ENCODE measurements at places on chromosomes 7 and 10.

DNA sequence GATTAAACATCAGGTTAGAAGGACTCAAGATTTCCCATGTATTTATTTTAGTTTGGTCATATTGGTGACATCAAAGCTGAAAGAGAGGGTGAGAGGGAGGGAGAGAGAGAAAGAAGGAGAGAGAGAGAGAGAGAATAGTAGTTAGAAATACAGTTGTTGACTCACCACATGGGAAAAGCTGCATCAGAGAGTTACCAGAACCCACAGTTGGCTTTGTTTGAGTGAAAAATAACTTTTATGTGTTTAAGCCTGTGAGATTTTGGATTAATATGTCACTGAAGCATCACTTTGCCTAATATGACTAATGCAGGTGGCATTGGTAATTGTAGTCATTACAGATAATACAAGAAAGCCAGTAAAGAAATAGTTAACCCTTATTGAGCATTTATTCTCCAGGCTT is 303.9 kb downstream of the REEP3 start:
- DNase-seq, result no peak

DNA sequence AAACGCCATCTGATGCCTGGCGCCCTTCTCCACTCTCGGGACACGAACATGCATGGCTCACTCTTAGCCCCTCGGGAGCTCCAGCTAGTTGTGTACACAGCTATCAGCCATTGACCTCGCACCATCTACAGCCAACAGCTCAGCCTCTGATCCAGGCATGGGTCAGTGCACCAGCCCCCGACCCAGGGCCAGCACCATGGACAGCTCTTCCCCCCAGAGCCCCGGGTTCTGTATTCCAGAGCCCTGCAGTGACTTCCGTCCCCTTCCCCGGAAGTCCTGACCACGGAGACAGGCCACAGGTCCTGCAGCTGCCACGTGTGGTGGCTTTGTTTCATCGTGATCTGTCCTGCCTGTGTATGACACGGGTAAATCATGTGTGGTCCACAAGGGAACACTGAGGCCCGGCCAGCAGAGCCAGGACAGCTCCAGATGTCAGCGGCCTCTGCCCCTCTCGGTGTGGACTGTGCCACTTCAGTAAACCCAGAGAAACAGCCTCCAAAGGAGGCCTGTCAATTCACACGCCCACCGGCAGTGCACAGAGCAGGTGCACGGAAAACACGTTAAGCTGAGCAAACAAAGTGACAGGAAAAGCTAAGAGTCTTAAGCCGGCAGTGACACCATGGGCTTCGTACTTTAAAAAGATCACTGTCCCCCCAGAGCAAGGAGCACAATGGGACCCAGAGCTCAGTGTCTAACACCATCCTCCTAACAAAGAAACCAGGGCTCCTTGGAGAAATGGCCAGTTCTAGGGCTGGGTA is 13.0 kb downstream of the STK32C start:
- DNase-seq, result no peak

GRCh38 chr10:49140304-49141177 is 6.7 kb upstream of the FAM170B start:
- DNase-seq, result no peak

- peak; percentile 10 for DNase-seq
Observed at GRCh38 chr7:134315679-134316538, 821 bp downstream of the SLC35B4 start.

DNA sequence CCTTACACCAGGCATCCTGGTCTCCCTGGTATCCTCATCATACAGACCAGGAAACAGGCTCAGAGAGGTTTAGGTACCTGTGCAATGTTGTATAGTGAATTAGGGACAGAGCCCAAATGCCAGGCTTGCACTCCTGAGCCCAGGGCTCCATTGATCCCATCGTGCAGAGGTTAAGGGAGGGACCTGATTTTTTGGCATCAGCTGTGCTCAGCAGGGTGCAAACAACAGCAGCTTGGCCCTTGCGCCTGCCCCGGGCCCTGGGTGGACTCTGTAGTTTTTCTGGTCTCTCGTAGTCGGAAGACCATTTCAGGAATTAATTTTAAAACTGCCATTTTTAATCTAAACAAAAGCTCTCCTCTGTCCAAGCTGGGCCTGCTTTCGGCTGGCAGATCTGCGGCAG is 79.2 kb downstream of the COL26A1 start:
- DNase-seq, result no peak

DNA sequence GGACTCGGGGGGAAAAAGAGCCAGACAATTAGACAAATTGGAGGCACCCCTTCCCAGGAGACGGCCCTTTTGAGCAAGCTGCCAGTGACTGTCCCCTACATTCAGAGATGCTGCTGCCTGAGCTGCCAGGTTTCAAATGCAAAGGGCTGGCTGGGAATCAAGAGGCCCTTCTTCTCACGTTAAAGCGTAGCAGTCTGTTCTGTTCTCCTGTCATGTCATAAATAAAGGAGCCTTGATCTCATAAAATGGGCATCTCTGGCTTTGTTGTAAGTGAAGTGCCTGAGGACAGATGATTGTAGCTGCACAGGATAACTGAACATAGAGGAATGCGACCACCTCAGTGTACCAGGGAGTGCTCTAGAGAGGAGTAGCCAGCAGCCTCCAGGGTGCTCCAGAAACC is 917.9 kb downstream of the GRID1 start:
- no peak for DNase-seq

GRCh38 chr10:100554902-100555301 is 19.2 kb downstream of the HIF1AN start:
- no peak for DNase-seq

DNA sequence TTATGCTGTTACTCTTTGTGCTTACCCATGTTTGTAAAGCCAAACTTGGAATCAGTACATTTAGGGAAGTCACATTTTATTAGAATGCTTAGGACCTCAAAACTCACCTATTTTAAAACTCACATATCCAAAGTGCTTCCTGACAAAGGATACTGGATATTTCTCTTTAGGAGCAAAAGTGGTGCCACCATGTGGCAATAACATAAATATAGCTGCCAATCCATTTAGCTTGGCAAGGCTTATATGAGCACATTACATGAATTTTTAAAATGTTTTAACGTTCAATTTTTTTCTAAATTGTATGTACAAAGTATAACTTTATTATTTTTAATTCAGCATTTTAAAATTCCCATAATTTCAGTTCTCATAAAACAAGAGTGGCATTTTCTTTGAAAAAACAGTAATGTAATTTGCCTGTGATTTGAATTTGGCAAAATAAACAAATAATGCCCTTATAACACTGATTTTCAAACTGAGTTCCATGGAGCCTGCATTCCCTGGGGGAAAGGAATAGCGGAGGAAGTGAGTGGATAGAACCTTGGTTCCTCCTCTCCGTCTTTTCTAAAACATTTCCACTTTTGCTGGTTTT is 75.4 kb downstream of the HDAC9 start:
- no peak for DNase-seq

- no peak for DNase-seq
Observed at GRCh38 chr10:84341538-84341856, 13.1 kb downstream of the CCSER2 start.

- no peak for DNase-seq
Observed at GRCh38 chr10:48589266-48589665, 15.6 kb downstream of the ARHGAP22 start.

DNA sequence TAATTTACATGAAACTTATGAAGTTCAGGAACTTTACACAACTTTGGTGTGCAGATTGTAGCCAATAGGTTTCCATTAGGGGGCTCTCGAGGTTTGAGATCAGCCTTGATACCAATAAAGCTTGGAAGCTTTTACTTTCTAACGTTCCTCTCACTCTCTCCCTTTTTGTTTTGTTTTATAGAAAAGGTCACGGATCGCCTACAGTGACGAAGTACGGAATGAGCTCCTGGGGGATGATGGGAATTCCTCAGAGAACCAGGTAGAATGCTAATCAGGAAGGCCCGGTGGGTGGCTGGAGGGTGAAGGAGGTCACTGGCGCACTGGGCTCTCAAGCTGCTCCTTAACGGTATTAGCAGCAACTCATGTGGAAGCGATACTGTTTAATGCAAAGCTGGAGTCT is 79.9 kb downstream of the VTI1A start:
- no peak for DNase-seq
